NCI-H69 (cell line): ENCODE measurements at places on chromosomes 7 and 10.

GRCh38 chr7:5693529-5693928 is 87.9 kb downstream of the RNF216 start:
- DNase-seq: peak; percentile 55

GRCh38 chr7:144134116-144134515 is 11.1 kb downstream of the OR2A14 start:
- DNase-seq: no peak

DNA sequence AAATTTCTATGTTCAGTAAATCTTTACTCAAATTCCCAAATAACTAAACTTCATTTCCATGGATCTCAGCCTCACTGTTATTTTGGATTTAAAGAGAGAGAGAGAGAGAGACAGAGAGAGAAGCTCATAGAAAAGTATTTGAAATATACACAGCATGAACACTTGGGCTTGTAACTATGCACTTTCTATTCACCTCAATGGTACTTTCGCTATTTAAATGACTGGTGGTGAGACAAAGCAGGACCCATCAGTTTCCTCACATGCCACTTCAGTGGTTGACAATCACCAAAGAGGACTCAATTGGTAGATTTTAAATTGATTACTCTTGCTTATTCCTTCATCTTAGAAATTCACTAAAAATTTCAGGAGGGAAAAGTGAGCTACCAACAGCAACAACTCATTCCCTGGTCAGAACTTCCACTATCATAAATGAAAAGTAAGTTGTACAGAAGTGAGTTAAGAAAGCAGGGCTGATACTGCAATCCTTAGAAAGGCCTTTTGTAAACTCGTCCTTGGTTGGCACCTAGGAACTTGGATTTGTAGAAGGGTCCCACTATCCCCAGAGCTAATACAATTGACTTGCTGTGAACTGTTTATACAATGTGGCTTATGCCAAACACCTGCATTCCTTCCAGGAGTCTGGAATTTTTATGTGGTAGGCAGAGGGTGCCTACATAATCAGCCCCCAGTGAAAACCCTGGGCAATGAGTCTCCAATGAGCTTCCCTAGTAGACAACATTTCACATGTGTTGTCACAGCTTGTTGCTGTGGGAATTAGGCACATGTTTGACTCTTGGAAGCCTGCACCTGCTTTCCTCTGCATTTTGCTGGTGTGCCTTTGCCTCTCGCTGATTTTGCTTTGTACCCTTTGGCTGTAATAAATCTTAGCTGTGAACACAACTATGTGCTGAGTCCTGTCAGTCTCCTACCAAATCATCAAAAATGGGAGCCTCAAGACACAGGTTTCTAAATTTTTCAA is 10.8 kb downstream of the ERLIN1 start:
- DNase-seq: no peak

DNA sequence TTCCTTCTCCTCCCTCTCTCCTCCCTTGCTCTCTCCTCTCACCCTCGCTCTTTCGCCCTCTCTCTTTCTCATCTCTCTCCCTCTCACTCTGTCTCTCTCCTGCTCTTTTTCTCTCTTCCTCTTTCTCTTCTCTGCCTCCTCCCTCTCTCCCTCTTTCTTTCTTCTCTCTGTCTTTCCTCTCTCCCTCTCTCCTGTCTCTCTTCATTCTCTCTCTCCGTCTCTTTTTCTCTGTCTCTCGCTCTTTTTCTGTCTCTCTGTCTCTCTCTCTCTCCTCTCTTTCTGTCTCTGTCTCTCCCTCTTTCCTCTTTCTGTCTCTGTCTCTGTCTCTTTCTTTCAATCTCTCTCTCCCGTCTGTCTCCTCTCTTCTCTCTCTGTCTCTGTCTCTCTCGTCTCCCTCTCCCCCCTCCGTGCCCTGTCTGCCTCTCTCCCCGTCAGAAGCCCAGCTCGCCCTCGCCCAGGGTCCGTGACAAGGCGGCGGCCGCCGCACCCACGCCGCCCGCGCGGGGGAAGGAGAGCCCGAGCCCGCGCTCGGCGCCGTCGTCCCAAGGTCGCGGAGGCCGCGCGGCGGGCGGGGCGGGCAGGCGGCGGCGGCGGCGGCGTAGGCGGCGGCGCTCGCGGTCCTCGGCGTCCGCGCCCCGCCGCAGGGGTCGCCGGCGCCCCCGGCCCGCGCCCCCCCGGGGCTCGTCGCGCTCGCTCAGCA is 21.3 kb upstream of the HSPB1 start:
- DNase-seq: peak; percentile 55

GRCh38 chr10:79298403-79299244 is 48.6 kb upstream of the PPIF start:
- peak; percentile 22 for DNase-seq

- no peak for DNase-seq
These were observed 59.2 kb downstream of the CDK13 start for GRCh38 chr7:40009301-40009700.

- peak; percentile 68 for DNase-seq
These were observed 189.0 kb upstream of the SH2B2 start for GRCh38 chr7:102097601-102098161.
